ENCODE measurements at places on chromosomes 2 and 18.

GRCh38 chr2:59301466-59302402 is 1060.6 kb upstream of the FANCL start:
- DNase-seq: peak; percentile 80

DNA sequence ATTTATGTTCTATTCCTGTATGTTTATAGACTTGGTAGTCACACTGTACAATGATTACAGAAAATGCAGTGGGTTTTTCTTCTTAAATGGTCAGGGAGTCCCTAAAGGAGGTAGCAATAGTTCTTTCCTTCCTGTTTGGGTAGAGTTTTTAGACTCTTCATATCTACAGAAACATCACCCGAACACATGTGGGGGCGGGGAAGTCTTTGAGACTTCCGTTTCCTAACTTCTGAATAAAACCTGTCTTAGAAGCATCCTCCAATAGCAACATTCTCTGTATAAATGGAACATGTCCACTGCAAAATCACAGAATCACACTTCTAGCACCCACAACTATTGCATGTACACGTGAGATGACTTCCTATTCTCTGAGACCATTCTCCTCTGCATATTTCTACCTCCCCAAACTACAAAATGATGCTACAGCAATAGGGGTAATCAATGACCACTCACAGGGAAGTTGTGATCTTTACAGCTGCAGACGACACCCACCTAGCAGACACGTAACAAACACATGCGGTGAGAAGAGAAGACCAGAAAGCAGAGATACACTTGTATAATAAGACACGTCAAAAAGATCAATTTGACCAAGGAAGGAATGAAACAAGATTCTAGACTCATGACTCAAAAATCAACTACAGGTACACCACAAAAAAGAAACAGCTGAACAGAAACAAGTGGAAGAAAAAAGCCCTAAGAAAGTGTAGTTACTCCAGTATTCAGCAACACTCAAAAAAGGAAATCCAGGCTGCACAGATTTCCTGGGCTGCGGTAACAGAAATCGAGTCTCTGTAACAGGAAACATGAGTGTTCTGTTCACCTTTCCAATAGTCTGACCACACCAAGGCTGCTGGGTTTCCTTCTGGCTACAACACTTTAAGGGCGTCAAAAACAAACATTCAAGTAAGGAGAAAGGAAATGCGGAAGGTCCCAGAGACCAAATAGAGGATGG is 120.4 kb downstream of the ZNF516 start:
- no peak for DNase-seq

DNA sequence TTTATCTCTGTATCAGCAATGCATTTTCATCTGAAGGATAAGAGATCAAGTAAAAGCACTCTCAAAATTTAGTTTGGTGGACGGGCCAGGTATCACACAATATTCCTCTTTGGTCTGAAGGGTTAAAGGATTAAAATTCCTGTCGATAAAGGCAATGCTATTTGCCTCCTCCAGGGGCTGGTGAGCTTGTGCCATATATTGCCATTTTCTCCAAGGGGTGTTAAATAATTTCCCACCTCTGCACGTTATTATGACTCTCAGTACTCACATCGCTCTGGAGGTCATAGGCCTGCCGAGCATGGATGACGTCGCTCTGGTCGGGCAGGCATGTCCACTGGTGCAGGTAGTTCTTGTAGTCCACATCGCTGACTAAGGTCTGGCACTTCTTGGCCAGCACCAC is 94.2 kb downstream of the NEB start:
- DNase-seq: no peak

- DNase-seq: no peak
Observed at GRCh38 chr2:33099989-33100388, 153.2 kb downstream of the LTBP1 start.

- DNase-seq: no peak
Observed at GRCh38 chr2:126850940-126851339, 47.8 kb upstream of the TEX51 start.

DNA sequence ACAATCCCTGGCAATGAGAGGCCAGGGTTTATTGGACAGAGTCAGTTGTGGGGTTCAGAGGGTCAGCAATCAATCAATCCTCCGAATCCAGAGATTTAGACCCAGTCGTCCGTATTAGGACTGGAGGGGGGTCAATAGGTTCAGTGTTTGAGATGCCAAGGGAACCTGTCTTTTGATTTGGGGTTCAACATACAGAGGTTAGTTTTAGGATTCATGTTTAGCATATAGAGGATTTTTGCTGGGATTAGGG is 292 bp downstream of the GMPPA start:
- no peak for DNase-seq

DNA sequence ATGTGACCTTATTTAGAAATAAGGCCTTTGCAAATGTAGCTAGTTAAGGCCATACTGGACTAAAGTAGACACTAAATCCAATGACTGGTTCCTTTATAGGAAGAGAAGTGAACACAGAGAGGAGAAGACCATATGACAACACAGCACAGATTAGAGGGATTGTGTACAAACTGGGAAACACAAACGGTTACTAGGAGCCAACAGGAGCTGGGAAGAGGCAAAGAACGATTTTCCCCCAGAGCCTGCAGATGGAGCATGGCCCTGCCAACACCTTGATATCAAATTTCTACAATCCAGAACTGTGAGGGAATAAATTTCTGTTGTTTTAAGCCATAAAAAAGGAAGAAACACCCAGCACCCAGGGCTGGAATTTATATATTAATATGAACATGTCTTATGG is 38.7 kb upstream of the COL5A2 start:
- no peak for DNase-seq

DNA sequence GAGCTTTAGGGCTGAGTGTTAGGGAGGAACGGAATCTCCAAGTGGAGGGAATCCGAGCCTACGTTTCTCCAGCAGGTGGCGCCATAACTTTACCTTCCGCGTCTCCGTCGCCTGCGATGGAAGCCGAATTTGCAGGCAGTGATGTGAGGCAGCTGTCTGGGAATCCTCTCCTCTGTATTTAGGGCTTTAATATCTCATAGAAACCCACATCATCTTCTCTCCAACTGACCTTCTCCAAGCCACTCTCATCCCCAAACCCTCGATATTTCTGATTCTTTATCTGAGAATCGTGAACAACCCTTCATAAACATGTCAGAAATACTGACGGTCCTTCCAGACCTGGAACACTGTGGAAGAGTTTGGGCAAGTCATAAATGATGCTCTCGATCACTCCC is 27.5 kb downstream of the SIX2 start:
- DNase-seq: peak; percentile 55

GRCh38 chr18:48486754-48487153 is 52.1 kb upstream of the CTIF start:
- no peak for DNase-seq

DNA sequence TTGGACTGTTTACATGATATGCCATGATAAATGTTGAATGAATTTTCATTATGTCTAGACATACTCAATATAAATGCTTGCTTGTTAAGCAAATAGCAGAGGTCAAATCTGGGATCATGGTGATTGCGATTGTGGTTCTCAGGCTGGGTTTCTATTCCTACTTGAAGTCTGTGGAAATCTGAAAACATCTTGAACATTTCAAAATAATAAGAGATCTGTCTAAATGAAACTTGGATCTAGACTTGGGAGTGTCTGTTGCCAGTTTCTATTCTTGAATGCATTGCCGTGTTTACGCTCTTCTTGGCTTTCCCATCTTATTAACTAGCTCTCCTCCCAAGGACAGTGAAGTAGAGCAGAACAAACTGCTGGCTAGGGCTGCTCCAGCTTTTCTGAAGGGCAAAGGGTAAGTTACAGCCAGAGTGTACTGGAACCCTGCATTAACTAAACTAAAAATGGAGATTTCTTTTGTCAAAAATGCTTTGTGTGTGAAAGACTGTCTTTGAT is 127.7 kb downstream of the DTNA start:
- DNase-seq: no peak

DNA sequence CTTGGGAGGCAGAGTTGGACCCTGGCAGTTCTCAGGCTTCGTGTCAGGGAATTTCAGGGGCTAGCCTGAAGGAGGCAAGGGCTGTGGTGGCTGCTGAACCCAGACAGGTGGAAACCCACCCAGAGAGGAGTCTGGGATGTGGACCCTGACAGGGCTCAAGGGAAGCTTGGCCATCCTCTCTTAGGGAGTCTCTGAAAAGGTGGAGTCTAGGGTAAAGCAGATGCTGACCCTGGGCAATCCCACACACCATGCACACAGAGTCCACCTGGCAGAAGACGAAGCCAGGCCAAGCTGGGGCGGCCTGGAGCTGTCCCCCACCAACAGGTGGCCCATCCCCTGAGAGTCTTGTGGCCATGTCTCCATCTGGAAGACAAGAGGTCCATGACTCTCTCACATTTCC is 41.2 kb upstream of the TEX51 start:
- no peak for DNase-seq

GRCh38 chr2:36330473-36331395 is 24.8 kb upstream of the CRIM1 start:
- peak; percentile 75 for DNase-seq

GRCh38 chr2:58788402-58788801 is 547.3 kb upstream of the FANCL start:
- peak; percentile 17 for DNase-seq

Measured in bronchial epithelial cell (primary cell).